Substantia nigra (tissue), 51 donors: ENCODE measurements at places on chromosomes 1 and 21.

DNA sequence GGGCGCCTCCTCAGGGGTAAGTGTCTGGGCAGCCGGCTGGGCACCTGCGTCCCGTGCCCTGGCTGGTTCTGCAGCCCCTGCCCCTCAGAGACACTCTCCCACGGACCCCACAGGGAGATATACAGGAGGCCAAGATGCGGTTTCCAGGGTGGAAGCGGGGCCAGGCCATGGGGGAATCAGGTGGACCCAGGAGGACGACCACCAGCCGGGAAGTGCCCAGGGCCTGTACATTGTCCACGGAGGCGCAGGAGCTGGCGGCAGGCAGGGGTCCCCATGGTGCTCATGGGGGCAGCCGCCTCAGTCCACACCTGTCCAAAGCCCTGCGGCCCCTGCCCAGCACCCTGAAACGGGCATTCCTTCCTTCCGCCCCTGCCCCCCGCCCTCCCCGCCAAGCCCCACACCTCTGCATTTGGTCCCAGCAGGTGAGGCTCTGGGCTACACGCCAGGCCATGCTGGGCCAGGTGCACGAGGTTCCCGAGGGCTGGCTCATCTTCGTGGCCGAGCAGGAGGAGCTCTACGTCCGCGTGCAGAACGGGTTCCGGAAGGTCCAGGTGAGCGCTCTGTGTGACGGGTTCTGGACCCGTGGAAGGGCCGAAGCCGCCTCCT, 36.7 kb downstream of the SLC19A1 start:
- no peak for DNase-seq

GRCh38 chr1:32350785-32351398, 11.4 kb downstream of the FAM229A start:
- peak; percentile 78 for DNase-seq

DNA sequence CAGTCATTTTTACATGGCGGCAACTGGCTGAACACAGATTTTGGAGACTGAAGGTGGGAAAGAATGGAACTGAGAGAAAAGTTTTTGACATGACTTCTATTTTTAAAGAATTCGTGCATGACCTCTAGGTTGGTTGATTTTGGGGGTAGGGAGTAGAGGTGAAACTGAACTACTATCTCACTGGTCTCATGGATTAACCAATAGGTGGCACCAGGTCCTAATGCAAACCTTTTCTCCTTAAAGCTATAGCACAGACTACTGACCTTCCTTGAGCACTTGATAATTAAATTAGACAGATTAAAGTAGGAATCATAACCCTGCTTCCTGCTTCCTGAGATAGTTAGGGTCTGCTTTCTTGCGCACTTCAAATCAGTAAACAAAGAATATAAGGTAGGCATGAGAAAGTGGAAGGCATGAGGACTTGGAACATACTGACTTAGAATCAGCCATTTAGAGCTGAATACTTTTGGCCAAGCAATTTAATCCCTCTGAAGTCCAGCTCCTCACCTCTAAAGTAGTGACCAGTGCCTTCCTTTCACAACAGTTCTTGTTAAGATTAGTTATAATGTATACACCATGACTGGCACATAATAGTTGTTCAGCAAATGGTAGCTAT, 206.0 kb downstream of the CENPF start:
- no peak for DNase-seq

DNA sequence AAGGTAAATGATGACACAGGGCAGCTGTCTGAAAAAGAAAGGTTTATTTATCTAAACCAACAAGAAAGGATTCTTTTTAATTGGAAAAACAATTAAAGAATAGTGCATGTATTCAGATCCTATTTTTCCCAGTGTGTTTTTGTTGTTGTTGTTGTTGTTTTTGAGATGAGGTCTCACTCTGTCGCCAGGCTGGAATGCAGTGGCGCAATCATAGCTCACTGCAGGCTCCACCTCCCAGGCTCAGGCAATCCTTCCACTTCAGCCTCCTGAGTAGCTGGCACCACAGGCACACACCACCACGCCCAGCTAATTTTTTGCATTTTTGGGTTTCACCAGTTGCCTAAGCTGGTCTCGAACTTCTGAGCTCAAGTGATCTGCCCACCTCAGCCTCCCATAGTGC, 22.1 kb downstream of the NEK2 start:
- DNase-seq, result no peak

- DNase-seq, result no peak
Observed at GRCh38 chr1:185853739-185854138, 119.5 kb downstream of the HMCN1 start.

DNA sequence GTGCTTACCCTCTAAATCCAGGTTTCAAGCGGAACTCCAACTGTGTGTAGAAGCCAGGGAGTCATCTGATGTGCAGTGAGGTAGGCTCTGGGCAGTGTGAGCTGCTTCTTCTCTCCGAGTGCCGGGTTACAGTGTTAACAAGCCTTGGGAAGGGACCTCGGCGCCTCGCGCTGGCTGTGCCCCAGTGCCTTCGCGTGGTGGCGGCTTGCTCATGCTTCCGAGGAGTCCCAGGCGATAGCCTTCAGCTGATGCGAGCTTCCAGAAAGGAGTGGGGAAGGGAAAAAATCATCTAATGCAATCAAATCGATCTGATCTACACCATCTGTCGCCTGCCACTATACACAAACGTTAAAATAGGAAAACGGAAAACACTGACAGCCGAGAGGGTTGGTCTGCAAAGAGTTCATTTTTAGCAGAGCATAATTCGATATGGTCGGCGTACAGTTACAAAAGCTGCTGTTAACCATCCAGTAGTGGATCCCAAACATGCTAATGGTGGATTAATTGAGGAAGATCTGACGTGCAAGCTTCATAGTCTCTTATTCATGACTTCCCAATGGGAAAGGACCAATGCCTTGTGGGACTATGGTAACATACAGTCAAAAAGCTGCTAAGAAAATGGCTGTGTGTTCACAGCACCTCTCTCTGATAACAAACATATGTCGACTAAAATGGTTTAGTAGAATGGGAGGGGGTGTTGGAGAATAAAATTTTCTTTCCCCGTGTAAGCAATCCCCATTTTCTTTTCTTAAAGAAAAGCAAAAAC, 128.7 kb upstream of the DPYD start:
- DNase-seq, result no peak

GRCh38 chr1:116376729-116377086, 3.7 kb downstream of the ATP1A1 start:
- no peak for DNase-seq

- DNase-seq, result no peak
Observed at GRCh38 chr1:221868593-221869303, 126.9 kb upstream of the DUSP10 start.

GRCh38 chr1:12456979-12457378, 161.0 kb downstream of the DHRS3 start:
- DNase-seq, result no peak

DNA sequence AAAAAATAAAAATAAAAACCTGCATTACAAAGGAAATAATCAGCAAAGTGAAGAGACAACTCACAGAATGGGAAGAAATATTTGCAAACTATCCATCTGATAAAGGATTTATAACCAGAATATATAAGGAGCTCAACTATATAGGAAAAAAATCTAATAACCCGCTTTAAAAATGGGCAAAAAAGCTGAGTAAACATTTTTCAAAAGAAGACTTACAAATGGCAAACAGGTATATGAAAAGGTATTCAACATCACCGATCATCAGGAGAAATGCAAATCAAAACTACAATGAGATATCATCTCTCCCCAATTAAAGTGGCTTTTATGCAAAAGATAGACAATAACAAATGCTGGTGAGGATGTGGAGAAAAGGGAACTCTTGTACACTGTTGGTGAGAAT, 3.8 kb upstream of the GNG5 start:
- no peak for DNase-seq

GRCh38 chr1:5720936-5721335, 271.3 kb downstream of the NPHP4 start:
- no peak for DNase-seq

DNA sequence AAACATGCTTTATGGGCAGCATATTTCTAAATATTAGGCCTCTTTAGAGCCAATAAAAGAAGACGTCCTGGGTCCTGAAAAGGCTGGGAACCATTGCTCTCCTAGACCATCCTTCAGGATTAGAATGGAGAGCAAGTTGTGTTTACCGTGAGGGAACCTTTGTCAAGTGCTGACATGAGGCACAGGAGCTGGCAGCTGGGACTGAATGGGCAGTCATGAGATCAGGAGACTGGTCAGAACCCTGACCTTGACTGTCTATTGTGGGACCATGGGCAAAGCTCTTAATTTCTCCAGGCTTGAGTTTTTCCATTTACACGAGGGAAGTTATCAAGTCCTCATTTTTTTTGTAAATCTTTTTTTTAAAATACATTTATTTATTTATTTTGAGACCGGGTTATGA, 5.2 kb downstream of the PFKFB2 start:
- DNase-seq, result no peak

GRCh38 chr1:160363951-160364735, 2.7 kb upstream of the NHLH1 start:
- DNase-seq, result no peak

DNA sequence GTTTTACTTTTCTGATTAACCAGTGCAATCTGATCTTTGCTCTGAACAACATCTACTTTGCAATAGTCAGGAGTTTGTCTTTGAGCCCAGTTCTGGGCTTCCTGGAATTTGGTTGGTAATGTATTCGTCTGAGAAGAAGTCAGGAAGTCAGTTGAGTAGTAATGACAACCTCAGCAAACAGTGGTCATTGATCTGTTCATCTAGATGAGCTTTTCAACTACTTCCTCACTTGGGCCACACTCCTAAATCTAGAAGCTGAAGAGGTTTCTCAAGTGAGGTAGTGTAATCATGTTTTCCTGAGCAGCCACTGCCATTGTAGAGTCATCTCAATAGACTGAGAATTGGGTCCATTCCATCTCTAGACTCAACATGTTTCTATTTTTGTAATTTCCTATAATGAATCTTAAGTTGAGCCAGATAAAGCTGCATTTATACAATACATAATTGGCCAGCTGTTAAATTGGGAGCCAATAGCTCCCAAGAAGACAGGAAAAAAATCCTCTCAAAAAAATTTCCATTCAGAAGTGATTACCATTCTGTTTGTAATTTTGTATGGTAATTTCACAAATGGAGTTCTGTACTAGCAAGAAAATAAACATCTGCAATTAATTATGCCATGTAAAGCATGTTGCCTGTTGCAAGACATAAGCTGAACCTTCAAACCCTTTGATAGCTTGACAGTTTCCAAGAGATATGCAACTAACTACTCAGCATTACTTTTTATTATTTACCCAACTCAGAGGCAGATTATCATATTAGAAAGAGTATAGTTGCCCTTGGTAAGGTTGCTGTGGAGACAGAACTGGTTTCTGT, 49.6 kb downstream of the WDR64 start:
- DNase-seq, result no peak

GRCh38 chr1:227891955-227892488, 55.7 kb downstream of the WNT9A start:
- no peak for DNase-seq

DNA sequence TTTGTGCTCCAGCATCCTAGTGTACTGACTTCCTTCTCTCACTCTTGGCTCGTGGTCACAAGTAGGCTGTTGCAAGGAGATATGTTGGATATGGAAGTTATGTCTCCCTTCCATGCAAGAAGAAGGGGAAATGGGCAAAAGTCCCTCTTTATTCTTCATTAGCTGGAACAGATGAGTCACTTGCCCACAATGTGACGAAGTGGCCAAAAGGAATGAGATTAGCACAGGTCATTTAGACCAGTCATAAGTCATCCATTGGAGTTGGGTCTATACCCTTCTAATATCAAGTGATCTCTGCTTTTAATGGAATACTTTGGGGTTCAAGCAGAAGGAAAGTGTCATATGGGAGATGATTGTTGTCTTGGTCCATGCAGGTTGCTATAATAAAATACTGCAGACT, 91.2 kb upstream of the NGF start:
- no peak for DNase-seq

DNA sequence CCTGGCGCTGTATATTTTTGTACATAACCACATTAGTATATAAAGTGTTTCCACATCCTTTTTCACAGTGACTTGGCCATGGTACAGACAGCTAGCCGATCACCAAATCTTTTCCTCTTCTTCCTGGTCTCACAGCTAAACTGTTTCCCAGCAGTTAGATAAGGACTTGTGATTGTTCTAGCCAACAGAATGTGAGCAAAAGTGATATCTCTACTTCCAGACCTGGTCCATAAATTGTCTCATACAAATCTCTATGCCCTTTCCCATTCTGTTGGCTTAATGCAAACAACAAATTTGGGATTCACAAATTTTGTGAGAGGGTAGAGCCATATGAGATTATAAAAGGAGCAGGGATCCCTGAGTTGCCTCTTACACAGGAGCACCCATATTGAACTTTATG, 19.5 kb downstream of the PAFAH2 start:
- no peak for DNase-seq

DNA sequence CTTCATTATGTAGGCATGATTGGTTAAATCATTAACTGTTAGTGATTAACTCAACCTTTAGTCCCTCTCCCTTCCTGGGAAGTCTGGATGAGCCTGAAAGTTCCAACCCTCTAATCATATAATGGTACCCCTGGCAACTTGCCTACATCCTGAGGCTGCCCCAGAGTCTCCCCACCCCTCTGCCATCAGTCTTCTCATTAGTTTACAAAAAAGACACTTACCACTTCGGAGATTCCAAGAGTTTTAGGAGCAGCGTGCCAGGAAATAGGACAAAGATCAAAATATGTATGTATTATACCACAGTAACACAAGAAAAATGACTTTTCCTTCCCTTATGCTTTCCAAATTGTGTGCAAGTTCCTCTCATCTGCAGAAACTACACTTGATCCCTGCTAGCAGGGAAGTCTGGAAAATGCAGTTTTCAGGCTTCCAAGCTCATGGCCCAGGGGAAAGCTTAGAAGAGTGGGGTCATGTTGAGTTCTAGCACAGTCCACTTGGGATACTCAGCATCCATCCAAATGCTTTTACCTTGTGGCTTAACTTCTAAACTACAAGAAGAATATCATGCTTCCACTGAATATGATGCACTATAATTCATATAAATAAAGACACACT, 64.6 kb upstream of the PPIH start:
- no peak for DNase-seq

DNA sequence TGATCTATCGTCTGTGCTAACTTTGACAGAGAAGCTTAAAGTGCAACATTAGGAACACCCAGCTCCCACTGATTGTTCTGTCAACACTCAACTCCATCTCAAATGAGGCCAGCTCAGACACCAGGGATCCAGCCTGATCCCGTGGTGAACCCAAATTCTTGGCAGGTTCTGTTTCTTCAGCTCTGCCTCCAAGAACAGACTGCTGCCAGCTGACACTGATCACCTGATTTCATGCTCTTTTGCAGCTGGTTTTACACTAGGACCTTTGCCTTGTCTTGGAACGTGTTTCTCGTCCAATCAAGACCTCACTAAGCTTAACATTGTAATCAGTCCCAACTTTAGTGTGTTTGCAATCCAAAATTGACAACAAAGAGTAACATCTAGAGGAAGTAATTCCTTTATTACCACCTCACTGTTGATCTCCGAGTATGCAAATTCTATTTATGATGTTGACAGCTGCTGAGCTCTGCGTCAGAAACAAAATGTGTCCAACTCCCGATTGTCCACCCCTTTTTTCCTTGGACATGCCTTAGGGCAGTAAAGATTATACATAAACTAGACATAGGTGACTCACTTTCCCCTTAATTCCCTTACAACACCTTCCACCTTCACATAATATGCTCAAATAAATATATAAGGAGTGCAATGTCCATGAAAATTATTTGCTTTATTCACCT, 1.6 kb upstream of the HYI start:
- DNase-seq, result no peak

GRCh38 chr1:81298266-81298665, 502.5 kb upstream of the ADGRL2 start:
- no peak for DNase-seq
